Hematopoietic multipotent progenitor cell treated with erythropoietin and hydrocortisone succinate and interleukin-3 and kit ligand, for 15 days (in vitro differentiated cells): ENCODE measurements at places on chromosomes 16 and 17.

DNA sequence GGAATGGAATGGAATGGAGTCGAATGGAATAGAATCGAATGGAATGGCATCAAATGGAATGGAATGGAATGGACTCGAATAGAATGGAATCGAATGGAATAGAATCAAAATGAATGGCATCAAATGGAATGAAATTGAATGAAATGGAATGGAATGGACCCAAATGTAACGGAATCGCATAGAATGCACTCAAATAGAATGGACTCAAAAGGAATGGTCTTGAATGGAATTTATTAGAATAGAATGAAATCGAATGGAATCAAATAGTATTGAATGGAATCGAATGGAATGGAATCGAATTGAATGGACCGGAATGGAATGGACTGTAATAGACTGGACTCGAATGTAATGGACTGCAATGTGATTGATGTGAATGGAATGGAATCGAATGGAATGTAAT, 501.4 kb upstream of the WSB1 start:
- DNase-seq, result peak; percentile 6

GRCh38 chr17:80346498-80347275, 68.3 kb upstream of the ENDOV start:
- no peak for DNase-seq

GRCh38 chr17:28194382-28194781, 124.6 kb upstream of the TMEM97 start:
- no peak for DNase-seq

- peak; percentile 77 for DNase-seq
Observed at GRCh38 chr17:48024149-48025039, 13.2 kb downstream of the COPZ2 start.

DNA sequence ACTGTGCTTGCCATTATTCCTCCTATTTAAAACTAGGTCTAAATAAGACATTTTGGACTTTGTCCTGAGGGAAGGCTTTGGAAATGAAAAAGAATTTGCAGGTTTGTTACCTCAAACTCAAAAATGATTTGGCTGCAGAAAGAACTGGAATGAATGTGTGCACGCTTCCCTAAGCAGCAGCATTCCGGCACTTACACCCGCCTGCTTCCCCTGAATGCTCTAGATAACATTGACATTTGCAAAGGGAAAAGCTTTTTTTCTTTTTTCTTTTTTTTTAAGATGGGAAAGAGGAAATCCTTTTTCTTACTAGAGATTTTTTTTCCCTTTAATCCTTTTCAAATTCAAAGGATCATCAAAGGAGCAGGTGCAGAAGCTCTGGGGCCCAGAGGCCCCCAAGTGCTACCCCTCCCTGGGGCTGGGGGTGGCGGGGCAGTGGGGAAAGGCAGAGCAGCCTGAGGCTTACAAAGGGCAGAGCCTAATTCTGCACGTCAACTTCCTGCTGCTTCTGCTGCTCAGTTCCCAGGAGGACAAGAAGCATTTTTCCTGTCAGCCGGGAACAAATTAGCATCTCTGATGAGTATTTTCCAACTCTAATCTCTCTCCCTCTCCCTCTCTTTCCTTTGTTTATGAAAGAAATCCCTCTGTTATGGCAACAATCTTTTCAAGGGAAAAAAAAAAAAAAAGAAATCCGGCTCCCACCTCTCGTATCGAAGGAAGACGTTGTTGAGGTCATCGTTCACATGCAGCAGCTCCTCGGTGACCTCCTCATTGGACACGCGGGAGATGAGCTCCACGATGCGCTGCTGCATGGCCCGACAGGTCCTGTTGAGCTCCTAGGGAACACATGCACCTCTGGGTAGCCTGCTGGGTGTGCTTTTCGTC, 32.1 kb upstream of the SREBF1 start:
- DNase-seq, result no peak

GRCh38 chr16:57013229-57013628, 23.9 kb downstream of the NLRC5 start:
- DNase-seq, result no peak

DNA sequence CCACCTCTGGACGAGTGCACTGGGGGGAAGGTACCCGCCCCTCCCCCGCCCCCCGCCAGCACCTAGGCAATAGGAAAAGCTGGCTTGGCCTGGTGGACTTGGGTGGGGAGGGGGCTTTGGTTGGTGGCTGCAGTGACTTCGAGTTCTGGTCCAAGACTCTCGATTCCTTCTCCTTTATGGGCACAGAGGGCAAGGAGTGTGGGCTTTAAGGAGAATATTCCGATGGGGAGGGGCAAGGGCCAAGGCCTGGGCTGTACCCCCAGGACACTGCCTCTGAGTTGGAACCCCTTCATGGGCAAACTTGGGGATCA, 409 bp downstream of the ACSF2 start:
- DNase-seq, result no peak

DNA sequence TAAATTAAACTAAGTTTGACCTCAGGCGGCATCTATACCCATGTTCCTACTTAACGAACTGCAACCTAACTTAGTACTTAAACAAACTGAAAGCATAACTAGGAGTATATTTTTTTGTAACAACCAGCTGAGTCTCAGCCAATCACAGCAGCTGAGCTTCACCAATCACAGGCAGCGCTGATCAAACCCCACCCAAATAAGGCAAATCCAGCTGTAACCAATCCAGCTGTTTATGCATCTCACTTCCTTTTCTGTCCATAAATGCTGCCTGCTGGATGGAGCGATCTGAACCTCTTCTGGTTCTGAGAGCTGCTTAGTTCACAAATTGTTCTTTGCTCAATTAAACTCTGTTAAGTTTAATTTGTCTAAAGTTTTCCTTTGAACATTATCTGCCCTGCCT, 131.3 kb downstream of the PMP22 start:
- no peak for DNase-seq

DNA sequence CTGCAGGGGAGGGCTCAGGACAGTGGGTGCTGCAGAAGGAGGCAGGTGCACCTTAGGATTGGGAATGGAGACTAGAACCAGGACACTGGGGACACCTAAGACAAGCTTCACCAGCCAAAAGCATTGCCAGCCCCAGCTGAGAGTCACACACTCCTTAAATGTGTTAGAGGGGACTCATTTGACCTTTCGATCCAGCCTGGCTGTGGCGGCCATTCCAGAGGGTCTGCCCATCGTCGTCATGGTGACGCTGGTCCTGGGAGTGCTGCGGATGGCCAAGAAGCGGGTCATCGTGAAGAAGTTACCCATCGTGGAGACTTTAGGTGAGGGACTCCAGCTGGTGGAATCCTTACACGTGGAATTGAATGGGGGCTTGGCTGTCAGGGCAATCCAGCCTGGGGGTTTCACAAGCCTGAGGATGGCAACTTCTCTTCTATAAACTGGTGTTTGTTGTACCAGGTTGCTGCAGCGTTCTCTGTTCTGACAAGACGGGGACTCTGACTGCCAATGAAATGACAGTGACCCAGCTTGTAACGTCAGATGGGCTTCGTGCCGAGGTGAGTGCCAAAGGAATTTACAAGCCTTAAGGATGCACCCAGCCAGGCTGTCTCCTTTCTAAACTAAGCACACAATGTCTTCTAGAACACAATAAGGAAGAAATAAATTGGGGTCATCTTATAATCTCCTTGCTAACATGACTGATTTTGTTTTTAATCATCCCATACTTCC, 65.3 kb downstream of the MEAK7 start:
- DNase-seq, result no peak

DNA sequence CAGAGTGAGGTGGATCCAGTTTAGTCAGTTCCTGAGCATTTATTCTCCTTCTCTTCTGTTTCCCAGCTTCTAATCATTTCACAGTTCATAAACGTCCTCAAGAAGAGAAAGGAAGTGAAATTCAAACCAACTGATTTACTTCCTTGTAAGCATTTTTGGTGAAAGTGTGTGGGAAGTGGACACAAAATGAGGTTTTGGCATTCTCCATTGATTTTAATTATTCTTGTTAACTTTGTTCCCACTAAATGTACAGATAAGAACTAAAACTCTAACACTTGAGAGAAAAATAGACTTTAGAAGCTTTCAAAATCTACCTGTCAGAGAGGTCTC, 42.7 kb upstream of the CORO6 start:
- DNase-seq, result no peak
